ENCODE measurements at places on chromosomes 12 and 14.
A peak's percentile ranks its signal among the peaks of the same experiment; 100 is the strongest.

DNA sequence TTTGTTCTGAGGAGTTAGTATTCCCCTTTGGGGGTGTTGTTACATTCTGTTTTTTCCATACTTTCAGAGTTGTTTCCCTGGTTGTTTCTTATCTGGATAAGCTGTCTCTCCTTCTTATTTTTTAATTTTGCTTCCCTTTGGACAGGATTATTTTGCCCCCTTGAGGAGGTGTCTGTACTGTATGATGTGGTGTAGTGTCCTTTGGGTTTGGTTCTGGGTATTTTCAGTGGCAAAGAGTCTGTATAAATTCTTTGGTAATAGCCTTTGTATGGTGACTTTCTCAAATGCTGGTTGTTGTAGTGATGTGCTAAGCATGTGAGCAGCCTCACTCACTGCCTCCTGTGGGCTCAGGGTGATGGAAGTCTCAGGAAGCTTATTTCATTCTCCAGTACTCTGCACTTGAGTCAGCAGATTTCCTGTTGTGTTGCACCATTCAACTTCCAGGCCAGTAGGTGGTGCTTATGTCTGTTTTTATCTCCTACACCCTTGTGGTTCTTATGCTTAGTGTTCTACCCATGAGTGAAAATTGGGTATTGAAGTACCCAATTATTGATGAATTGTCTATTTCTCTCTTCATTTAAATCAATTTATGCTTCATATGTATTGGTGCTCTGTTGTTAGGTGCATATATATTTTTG is 103.3 kb upstream of the PMCH start:
- DNase-seq = peak; percentile 39

GRCh38 chr14:60242429-60242828 is 6.6 kb upstream of the PPM1A start:
- peak; percentile 23 for DNase-seq

- no peak for DNase-seq
These were observed 9.7 kb upstream of the RIC8B start for GRCh38 chr12:106764738-106765137.

DNA sequence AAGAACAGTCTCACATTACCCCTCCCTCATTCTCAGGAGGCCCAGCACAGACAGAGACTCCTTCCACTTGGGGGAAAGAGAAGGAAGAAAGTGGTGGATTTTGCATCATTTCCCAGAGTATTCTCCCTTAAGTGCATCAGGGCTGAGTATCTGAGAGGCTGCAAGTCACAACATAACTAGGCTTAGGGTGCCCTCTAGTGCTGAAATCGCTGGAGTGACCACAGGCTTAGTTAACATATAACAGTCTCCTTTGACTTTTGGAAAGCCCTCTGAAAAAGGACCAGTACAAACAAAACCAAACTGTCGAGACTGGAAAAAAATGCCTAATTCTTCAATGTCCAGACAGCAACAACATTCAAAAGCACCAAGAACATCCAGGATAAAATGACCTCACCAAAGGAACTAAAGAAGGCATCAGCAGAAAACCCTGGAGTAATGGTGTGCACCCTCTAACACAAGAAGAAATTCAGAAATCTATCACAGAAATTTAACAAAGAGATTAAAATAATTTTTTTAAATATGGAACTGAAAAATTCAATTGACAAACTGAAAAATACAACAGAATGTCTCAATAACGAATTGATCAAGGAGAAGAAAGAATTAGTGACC is 412.3 kb downstream of the RPS29 start:
- DNase-seq = peak; percentile 80

GRCh38 chr14:101113108-101113612 is 209.6 kb upstream of the RTL1 start:
- no peak for DNase-seq

- no peak for DNase-seq
These were observed 54.7 kb downstream of the PRIMA1 start for GRCh38 chr14:93733631-93734030.

DNA sequence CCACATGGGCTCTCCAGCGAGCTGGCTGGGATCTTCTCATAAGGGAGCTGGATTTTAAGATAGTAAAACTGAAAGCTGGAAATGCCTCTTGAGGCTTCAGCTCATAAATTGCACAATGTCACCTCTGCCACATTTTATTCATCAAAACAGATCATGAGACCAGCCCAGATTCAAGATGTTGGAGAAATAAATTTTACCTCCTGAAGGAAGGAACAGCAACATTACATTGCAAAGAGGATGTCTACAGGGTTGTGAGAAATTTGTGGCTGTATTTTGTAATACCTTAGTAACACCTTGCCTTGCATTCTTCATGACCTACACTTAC is 43.1 kb upstream of the KRR1 start:
- no peak for DNase-seq

DNA sequence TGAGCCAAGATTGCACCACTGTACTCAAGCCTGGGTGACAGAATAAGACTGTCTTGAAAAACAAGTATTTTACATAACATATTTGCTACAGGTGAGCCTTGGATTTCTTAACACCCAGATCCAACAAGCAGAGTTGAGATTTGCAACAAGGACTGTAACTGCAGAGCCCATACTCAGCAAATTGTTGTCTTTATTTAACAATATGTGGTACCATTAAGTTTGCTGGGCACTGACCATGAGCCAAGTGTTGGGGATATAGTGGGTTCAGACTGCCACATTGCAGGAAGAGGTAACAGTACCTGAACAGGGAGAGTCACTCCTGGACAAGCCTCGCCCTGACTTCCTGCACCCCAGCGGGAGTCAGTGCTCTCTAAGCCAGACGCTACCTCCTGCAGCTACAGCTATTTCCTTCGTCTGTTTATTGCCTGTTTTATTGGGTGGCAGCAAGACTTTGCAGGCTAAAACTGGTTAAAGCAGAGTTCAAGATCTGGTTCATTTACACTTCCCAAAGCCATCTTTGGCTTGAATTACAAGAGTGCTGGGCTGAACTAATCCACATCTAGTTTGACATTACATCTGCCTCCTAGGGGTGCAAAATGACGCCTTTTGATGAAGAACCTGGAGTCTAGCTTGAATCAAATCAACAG is 12.5 kb downstream of the AHSA1 start:
- no peak for DNase-seq

DNA sequence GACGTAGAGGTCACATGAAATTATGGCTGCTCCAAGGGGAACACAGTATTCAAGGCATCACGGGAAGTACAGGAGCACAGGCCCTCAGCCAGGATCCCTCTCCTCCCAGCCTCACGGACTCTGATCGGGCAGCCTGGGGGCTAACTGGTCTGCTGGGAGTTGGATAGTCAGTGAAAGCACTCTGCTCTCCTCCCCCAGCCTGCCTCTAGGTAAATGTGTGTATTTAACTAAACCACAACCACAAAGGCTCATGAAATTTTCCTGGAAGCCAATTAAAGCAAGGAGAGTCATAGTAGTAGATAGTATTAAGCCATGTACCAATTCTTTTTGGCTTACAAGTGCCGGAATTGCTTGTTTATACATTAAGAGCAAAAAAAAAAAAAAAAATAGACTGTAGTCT is 254.3 kb downstream of the MSRB3 start:
- peak; percentile 66 for DNase-seq

GRCh38 chr12:111316671-111317070 is 52.2 kb downstream of the PHETA1 start:
- peak; percentile 25 for DNase-seq

DNA sequence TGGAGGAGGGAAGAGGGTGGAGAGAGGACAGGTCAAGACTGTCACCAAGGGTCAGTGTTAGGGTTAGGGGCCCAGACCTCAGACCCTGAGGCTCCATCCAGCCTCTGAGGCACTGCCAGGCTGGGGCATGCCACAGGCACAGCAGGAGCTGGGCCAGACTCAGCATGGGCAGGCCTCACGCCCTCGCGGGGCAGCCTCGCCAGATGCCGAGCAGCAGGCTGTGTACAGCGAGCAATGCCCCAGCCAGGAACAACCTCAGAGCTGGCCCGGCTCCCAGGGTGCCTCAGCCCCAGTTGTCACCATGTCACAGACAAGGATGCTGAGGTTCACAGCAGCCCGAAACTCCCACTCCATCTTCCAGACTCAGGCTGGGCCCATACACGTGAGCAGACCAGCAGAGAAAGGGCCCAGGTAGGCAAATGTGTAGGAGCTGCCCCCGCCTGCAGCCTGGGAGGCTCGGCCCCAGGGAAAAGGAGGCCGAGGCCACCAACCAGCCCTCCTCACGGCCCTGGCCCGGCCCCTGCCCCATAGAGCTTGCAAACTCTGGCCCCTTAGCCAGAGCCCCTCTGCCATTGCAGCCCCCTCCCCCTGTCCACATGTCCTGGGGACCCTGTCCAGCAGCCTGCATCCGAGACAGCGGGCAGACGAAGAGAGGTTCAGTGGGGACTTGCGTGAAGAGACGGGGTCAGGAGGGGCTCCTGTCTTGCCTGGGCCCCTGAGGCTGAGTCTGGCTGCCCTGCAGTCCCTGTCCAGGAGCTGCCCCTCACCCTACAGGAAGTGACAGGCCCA is 7.5 kb downstream of the C14orf180 start:
- no peak for DNase-seq

DNA sequence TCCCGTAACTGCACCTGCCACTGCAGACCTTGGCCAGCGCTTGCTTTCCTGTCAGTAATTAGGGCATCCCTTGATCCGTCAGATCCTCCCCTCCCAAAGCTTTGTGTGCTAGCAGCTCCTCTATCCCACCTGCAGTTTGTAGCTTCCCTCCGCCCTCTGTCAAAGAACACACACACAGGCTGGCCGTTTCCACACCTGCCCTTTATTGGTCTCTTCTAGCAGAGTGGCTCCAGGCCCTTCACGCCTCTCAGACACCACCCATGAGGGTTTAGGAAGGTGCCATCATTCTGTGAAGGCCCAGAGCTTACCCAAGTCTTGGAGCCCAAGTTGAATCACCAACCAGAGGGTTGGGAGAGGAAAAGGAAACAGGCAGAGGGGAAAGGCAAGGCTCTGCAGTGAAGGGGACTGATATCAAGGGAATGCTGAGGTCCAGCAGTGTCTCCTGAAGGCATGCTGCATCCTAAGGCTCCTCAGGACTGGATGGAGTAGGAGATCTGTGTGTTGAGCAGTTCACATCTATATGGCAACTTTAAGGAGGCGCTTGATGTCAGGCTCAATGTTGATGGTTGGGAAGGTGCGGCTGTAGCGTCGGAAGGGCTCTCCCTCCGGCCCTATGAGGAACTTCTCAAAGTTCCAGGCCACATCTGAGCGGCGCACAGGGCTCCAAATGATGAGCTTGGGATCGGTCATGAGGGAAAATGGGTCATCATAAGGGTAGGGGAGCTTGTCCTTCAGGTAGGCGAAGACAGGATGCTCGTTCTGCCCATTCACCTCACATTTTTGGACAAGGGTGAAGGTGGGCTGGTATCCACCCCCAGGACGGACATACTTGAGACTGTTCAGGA is 3.4 kb downstream of the GPX2 start:
- DNase-seq = no peak

GRCh38 chr12:77742631-77743030 is 88.1 kb upstream of the NAV3 start:
- no peak for DNase-seq

DNA sequence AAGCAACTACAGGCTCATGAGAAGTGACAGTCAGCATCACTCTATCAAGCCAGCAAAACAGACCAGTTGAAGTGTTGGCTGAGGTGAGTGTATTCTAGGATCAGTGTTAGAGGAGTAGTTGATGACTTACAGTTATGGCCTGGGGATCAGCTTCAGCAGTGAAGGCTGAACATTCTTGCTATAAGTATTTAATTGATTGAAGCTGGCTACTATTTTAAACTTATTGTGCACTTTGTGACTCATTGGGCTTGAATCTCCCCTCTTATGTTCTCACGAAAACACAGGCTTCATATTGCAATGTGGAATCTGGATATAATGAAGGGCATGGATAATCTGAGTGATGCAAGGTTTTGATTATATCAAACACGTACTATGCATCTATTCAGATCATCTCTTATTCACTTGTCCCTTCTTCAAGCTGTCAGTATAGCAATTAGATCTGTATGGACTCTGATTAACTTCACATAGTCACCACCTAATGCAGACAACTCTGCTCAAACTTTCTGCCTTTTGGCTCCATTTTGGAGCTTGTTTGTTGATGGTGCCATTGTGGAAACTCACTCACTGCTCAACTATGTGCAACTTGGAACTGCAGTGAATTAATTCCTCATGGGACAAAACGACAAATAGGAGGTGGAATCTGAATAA is 309.2 kb downstream of the SLC16A7 start:
- DNase-seq = no peak

- DNase-seq = no peak
These were observed 6.7 kb downstream of the BBS10 start for GRCh38 chr12:76341436-76342030.

- DNase-seq = no peak
These were observed 15.7 kb downstream of the CAPZA3 start for GRCh38 chr12:18753481-18754123.

- no peak for DNase-seq
These were observed 114.6 kb upstream of the PLXNC1 start for GRCh38 chr12:94033784-94034183.

- DNase-seq = peak; percentile 96
These were observed 19.4 kb downstream of the GPR132 start for GRCh38 chr14:105045710-105046326.

DNA sequence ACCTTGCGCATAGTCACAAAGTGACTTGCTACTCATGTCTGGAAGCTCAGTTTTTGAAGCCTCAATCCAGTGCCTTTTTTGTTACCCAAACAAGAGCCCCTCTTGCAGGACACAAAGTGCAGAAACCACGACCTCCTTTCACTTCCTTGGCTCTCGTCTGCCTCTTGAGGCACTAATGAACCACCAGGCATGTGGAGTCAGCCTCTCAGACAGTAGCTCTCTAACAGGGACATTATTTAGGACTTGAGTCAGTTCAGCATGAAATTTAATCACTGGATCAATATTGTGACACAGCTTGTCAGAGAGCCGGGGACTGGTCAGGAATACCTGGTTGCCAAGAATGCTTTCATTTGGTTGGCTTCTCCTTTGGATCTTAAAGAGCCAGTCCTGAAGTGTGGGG is 46.7 kb downstream of the HSPB8 start:
- no peak for DNase-seq

- no peak for DNase-seq
These were observed 46.9 kb downstream of the KCTD10 start for GRCh38 chr12:109430244-109430643.

DNA sequence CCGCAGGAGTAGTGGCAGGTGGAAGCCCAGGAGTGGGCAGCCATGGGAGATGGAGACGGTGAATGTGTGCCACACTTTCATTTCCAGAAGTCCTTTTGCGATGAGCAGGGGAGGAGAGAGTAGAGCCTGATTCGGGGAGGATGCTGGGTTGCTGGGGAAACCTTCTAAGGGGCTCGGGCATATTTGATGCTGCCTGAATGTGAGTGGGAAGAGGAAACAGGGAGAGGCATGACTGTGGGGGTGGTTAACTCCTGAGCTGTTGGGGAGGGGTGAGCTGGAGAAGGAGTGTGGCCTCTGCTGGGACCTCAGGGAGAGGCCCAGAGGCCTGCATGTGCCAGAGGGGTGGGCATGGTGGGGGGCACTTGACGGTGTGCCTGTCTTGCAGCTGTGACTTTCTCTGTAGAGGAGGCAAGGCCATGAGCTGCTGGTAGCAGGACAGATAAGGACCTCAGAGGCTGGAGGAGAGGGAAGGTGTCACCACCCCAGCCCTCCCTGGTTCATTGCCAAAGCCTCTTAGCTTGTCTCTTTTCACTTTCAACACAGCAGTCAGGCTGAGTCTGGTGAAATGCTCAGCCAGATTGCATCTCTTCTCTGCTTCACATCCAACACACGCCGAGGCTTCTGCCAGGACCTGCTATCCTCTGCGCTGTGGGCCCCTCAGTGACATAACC is 11.4 kb downstream of the GLT1D1 start:
- no peak for DNase-seq

- peak; percentile 68 for DNase-seq
These were observed 574 bp downstream of the PAWR start for GRCh38 chr12:79690142-79690637.

Data from KBM-7 (cell line).